Fibroblast of skin of abdomen (primary cell): ENCODE measurements at places on chromosomes 5 and 9.

DNA sequence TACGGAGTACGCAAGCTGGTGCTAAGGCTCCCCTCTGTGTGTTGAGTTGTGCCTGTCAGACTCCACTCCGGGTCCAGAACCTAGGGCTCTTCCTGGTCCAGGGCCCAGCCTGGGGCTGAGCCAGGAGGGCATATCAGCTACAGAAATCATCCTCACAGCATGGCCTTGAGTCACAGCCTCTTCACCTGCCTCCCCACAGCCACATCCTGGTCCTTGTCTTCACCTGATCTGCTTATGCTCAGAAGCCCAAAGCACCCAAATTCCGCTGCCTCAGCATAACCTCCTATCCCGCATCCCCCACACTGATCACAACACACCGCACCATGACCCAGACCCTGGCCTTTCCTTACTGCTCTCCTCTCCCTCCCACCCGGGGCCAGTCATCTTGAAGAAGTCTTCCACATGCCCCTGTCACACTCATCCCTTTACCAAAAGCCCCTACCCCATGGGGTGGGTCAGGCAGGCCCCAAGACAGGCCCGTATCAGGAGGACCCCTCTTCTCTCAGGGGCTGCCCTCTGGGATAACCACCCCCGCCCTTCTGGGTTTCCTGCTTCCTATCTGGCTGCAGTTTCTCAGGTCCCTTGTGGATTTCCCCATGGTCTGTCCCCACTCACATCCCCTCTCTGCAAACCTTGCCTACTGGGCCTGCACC lies 1.3 kb upstream of the IL3 start:
- DNase-seq: no peak

GRCh38 chr5:43123887-43124286 lies 3.2 kb downstream of the ZNF131 start:
- DNase-seq: no peak

DNA sequence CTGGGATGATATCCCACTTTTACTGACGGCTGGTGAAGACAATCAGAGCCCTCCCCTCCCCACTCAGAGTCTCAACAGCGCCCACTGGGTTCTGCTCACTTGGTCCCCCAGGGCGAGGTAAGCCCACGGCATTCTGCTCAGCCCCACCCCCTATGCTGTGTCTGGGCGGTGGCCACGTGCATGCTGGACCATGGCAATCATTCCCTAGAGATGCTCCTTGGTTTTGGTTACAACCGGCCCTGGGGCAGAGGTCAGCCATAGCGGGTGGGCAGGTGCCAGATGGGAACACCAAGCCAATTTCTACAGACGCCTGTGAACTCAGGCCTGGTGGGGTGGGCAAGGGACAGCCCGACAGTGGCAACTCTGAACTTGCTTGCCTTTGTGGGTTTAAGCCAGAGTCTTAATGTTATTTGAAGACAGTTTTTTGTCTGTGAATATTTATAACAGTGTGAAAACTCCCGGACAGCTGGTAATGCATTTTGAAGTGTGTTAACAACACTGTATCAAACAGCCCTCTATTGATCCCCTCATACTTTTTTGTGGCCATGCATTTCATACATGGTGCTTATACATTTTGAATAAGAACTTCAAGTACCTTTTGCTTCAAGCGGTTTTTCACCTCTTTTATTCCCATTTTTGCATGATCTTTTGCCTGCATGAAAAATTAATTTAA lies 94.2 kb downstream of the CRB2 start:
- DNase-seq: no peak

- peak; percentile 25 for DNase-seq
Observed at GRCh38 chr9:86454701-86455615, 100.7 kb upstream of the TUT7 start.
